ENCODE measurements at places on chromosomes 1 and 21.

GRCh38 chr1:81562934-81563333 is 237.8 kb upstream of the ADGRL2 start:
- DNase-seq = no peak

DNA sequence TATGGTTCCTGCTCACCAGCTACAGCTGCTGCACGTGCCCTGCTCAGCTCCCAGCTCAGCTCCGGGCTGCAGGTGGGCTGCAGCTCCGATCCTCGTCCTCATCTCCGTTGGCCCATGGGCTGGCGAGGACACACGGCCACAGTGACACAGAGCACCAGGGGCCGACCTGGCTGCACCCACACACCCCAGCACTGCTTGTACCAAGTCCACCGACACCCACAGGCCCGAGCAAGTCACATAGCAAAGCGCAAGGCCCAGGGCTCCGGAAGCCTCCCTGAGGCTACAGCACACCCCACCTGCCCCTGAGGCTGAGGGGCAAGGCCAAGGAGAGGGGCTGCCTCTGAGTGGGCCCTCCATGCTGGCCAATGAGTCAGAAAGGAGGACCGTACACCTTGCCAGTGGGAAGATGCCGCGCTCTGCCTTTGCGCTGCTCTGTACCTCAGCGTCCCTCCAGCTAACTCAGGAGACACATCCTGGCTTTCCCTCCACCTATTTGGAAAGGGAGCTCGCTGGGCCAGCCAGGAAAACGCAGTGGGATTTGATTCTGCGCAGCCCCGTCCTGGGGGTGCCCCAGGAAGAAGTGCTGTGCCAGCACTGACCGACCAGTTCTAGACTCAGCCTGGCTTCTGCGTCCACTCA is 124.8 kb downstream of the SIK1 start:
- DNase-seq = no peak

DNA sequence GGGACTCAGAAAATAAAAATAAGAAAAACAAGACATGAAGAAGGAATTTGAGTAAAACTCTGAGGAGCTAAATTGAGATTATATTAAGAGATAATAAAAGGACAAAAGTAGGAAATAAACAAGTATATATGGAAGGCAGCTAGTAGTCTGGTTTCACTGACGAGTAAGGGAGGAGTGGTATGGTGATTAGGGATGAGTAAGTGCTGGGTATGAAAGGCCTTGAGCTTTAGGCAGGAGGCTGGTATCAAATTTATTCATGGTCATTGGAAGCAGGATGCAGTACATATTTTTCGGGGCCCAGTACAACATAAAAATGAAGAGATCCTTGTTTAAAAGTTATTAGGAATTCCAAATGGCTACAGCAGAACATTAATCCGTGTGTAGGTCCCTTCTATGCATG is 789.7 kb upstream of the PRMT6 start:
- DNase-seq = no peak

- no peak for DNase-seq
Measured at GRCh38 chr1:225897595-225898514, 8.9 kb upstream of the LEFTY1 start.

DNA sequence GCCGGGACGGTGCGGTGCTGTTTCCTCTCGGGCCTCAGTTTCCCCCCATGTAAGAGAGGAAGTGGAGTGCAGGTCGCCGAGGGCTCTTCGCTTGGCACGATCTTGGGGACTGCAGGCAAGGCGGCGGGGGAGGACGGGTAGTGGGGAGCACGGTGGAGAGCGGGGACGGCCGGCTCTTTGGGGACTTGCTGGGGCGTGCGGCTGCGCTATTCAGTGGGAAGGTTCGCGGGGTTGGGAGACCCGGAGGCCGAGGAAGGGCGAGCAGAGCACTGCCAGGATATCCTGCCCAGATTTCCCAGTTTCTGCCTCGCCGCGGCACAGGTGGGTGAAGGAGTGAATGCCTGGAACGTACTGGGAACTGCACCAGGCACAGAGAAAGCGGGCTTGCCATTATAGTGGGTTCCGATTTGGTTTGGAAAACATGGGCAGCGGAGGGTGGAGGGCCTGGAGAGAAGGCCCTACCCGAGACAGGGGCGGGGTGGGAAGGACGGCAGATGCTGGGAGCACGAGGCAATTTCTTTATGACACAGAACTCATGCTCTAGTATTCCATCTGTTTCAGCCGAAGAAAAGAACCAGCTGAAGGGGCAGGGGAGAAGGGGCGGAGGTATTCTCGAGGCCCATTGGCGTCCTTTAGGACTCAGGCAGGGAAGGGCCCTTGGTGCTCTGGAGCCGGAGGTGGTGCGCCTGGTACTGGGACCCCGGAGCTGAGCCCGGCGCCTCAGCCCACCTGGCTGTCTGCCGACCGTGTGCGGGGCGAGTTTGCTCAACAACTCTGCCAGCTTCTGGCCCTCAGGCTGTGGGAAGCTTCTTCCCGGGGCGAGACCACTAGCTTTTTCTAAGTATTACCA is 960 bp downstream of the PCSK9 start:
- DNase-seq = peak; percentile 39

GRCh38 chr1:54971317-54971791 is 9.1 kb upstream of the TMEM61 start:
- DNase-seq = peak; percentile 49
